ENCODE measurements at places on chromosomes 2 and 18.

DNA sequence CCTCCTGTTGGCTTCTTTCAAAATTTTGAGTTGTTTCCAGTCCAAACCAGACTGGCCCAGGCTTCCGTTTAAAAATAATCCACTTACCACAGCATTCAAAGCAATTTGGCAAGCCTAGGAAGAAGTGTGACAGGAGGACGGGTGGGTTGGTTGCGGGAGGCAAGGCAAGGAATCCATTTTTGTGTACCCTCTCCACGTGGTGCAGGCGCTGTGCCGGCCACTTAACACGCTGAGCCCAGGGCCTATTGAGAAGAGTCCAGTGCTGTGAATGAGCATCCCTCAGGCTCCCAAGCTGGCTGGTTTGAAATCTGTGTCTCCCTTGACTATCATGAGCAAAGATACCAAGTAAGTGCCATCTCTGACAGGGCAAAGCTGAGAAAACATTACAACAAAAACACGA is 160.9 kb downstream of the NCKAP5 start:
- DNase-seq: no peak

DNA sequence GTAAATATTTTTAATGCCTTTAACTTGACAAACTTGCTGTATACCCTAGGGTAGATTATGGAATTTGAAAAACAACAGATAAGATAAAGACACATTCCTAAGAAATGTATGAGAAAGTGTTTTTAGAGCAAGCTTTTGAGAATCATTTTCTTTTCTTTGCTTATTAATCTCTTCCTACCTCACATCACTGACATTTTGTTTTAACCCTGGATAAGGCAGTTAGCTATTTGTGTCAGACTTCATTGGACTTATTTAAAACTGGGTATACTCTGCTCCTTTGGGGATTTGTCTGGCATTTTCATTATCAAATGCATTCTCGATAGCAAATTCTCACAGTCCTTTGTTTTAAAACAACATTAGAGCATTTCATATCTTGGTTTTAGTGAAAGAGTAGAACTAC is 17.2 kb downstream of the EML4 start:
- DNase-seq: no peak

- no peak for DNase-seq
Observed at GRCh38 chr18:57533006-57533867, 53.3 kb downstream of the FECH start.

DNA sequence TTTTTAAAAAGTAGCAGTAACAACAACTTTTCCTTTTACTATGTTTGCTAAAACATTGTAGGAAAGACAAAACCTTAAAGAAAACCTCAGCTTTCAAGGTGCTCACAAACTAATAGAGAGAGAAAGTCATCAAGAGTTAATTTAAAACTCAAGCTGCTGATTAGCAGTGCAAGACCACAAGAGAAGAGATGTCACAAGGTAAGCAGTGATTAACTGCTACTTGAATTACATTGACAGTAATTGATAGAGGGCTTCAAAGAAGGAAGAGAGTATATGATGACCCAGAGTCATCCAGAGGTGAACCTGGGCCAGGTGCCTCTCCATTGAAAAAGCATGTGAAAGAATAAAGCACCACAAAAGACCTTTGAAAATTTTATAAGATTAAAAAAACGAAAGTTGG is 939.6 kb upstream of the CNTNAP5 start:
- DNase-seq: no peak

DNA sequence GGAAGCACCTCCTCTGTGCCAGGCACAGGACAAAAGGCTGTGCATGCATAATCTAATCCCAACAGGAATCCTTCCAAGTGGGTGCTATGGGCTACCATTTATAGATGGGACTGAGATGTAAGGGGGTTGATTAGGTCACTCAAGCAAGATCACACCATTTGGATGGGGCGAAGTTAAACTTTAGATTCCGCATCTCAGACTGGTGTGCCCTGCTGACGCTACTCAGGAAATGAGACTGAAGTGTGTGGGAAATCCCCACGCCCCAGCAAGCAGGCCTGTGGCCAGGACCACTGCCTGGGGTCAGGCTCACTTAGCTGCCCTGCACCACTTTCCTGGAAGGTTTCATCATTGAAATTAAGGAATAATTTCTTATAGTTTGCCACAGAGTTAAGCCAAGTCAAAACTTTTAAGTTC is 70.5 kb upstream of the PPP1CB start:
- DNase-seq: no peak

GRCh38 chr2:86158286-86158685 is 37.0 kb downstream of the IMMT start:
- no peak for DNase-seq

GRCh38 chr2:132876745-132877391 is 206.9 kb upstream of the LYPD1 start:
- no peak for DNase-seq

- DNase-seq: no peak
Observed at GRCh38 chr18:7333025-7333562, 102.2 kb downstream of the LRRC30 start.

DNA sequence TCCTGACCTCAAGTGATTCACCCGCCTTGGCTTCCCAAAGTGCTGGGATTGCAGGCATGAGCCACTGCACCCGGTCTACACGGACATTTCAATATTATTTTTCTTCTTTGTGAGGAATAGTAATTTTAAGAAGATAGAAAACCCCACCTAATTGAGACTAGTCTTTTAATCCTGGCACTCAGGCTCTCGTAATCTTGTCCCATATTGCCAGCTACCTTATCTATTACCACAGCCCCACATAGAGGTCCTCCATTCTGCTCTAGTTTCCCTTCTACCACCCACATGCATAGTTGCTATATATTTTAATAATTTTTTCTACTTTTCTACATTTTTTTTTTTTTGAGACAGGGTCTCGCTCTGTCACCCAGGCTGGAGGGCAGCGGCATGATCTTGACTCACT is 9.5 kb upstream of the USP14 start:
- DNase-seq: no peak

DNA sequence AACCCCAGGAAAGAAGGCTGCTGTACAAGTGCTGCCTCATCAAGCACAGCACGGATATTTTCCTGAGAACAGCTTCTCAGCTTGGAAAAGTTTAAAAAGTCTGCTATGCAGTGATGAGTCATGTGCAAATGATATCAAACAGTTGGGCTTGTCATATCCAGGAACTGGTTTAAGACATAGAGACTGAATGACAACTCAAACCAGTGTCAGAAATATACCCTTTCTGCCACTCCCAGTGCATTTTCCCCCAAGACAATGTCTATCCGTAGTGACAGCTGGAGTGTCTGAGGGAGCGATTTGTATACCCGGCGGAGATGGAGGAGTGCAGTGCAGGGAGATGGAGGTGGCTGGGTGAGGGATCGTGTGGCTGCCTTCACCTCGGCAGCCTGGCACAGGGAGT is 28.2 kb downstream of the SOX11 start:
- no peak for DNase-seq

- DNase-seq: no peak
Observed at GRCh38 chr2:108835040-108835439, 48.5 kb downstream of the CCDC138 start.

GRCh38 chr2:38060236-38061018 is 15.5 kb downstream of the CYP1B1 start:
- no peak for DNase-seq

GRCh38 chr2:102297891-102298290 is 13.5 kb upstream of the IL1RL1 start:
- DNase-seq: no peak

DNA sequence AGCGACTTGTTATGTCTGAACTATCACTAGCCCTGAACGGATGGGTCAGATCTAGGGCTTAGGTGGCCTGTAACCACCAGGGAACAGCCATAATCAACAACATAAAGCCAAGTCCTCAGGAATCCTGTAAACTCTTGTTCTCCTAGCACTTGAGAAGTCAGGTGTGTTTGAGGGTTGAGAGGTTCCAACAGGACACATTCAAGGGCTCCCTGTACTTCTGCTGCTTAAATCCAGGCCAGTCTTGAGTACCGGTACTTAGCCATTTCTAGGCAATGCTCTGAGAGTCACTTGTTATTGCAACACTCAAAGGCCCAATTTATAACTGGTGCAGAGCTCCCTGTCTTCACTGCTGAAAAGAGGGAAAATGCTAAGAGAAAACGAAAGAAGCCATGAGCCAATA is 21.6 kb upstream of the SLC40A1 start:
- no peak for DNase-seq

DNA sequence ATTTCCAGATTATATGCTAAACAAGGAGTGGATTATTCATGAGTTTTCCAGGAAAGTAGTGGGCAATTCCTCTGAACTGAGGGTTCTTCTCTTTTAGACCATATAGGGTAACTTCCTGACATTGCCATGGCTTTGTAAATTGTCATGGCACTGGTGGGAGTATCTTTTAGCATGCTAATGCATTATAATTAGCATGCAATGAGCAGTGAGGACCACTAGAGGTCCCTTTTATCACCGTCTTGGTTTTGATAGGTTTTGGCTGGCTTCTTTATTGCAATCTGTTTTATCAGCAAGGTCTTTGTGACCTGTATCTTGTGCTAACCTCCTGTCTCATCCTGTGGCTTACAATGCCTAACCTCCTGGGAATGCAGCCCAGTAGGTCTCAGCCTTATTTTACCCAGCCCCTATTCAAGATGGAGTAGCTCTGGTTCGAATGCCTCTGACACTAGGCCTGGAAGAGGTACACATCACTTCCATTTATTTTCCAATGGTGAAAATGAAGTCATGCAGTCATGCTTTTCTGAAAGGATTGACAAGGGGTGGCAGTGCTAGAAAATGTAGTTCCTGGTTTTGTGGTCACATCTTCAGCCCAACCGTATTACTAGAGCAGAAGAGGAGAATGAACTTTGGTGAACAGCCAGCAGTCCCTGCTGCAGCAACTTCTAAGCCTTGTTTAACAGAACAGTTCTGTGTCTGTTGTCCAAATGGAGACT is 26.6 kb upstream of the ITGA4 start:
- DNase-seq: no peak

- no peak for DNase-seq
Observed at GRCh38 chr2:179410552-179411356, 146.1 kb upstream of the SESTD1 start.

GRCh38 chr18:34358923-34359322 is 134.2 kb upstream of the NOL4 start:
- DNase-seq: no peak

GRCh38 chr2:3476321-3476984 is 42.9 kb downstream of the ADI1 start:
- no peak for DNase-seq

- no peak for DNase-seq
Observed at GRCh38 chr2:188274274-188274673, 17.4 kb upstream of the GULP1 start.

DNA sequence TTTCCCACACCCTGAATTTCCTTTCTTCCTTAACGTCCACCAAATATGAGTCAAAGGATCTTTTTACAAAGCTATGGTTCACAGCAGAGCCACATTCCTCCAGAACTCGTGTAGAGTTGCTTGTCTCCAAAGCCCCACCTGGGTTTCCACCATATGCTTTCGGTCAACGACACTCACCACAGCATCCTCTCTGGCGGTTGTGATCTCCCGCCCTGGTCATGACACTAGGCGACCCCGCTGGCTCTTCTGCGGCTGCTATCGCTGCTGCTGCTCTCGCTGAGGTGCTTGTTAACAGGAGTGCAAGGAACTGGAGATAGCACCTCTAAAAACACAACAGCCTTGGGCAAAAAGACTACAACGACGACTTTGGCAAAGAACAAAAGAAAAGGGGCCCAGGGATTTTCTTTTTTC is 340 bp downstream of the SLC40A1 start:
- DNase-seq: no peak

Data from NCI-H2081 treated with DMSO at 0.1 percent for 48 hours (cell line).